ENCODE measurements at places on chromosomes 16 and 17.

DNA sequence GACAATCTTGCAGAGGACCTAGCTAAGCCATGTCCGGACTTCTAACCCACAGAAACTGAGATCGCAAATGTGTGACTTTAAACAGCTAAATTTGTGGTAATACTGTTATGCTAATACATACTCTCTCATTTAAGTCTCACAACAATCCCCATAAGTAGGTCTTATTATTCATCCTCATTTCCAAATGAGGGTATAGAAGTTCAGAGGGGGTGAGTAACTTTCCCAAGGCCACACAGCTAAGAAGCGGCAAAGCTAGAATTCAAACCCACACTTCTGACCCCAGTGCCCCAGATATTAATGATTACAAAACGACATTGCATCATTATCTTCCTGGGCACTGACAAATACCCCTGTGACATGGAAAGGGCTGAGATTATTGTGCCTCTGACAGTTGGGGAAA is 81.4 kb downstream of the CNGB1 start:
- no peak for DNase-seq

- no peak for DNase-seq
Measured at GRCh38 chr16:57852189-57852588, 49.9 kb upstream of the KIFC3 start.

DNA sequence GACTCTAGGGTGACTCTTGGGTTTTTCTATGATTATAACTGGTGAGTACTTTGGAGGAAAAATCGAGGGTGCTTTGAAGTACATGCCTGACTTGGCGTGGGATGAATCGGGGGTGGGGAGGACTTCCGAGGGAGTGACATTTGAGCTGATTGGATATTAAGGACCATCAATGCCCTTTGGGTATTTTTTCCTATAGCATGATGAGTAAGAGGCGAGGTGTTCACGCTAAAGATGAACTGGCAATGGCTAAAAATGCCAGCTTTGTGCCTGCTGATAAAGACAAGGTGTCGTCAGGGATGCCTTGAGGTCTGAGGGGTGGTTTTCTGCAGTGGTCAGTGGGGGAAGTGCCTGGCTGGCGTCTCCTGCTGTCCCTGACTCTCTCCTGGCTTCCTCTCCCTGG is 25.3 kb downstream of the USP43 start:
- DNase-seq, result no peak

- no peak for DNase-seq
Measured at GRCh38 chr17:30921544-30922196, at the start of gene ADAP2. ADAP2 (plus strand) TSS chr17:30921945; CDS start chr17:30922015, 70 bp downstream.

DNA sequence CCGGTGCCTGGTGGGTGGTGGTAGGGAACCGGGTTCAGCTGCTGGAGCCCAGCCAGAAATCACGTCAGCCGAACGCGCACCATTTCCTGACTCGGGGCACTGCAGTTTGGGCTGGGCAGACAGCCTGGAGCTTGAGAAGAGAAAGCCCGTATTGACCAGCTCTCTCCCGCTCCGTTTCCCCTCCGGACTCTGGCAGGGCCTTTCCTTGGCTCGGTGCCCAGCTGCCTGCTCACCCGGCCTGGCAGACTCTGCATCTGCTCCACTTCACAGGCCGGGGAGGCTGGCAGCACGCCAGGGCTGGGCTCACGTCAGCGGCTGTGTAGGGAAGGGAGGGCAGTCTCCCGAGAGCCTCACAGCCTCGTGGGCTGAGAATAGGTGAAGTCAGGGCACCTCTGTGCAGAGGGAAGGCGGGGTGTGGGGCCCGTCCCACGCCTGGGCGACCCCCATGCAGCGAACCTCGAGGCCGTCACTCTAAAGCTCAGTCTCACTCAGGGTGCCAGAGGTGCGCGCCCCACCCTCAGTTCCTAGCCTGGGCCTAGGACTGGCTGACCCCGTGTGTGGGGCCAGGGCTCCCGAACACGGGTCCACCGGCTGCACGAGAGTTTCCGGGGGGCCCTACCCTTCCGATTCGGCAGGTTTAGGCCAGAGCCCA is 59.1 kb downstream of the OR1D5 start:
- peak; percentile 69 for DNase-seq

DNA sequence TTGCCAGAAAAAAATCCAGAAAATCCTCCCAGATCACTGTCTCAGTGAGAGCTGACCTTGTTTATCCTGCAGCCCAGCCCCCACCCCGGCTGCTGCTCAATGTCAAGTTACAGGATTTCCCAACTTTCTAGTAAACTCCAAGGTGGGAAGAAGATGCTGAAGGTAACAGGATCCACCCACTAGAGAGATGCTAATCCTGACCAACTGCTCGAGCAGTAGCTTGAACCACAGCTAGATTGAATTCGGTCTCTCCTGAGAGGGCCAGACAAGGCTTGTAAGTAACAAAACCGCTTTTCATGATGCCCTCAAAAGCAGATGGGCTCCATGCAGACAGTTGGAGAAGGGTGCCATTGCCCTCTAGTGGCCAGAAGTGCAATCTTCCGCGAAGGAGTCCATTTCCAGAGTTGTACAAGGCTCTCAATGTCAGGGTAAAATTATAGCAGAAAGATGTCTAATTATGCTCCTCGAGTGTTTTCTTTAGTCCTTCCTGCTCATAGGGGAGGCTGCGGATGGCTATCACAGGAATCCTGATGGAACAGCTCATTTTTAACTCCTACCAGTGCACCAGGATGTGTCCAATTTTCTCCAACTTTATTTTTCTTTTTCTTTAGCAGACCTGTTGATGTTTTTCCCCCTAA is 3.9 kb downstream of the CDH11 start:
- peak; percentile 71 for DNase-seq

GRCh38 chr17:63786971-63787711 is 13.2 kb downstream of the DDX42 start:
- no peak for DNase-seq

DNA sequence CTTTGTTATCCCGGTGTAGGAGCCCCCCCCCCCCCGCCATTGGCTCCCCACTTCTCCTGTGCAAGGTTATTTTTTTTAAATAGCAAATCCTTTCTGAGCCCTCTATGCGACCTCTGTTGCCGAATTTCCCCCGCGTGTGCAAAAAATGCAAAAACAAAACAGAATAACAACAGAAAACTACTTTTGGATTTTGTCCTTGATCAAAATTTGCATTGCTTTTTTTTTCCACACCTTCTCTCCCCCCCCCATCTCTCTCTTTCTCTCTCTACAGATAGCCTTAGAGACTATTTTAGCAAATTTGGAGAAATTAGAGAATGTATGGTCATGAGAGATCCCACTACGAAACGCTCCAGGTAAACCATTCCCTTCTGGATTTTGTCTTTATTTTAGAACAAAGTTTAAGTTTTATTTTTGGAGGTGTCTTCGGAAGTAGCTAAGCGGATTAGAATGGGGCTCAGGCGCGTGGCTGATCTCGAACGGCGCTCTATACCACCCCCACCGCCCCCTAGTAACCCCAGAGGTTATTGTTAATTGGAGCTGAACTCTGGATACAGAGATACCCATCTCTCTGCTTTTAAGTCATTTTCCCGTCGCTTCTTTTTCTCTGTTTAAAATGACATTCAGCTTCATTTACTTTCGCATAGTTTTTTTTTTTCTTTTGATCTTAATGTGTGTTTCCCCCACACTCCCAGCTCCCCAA is 1.0 kb downstream of the MSI2 start:
- no peak for DNase-seq

DNA sequence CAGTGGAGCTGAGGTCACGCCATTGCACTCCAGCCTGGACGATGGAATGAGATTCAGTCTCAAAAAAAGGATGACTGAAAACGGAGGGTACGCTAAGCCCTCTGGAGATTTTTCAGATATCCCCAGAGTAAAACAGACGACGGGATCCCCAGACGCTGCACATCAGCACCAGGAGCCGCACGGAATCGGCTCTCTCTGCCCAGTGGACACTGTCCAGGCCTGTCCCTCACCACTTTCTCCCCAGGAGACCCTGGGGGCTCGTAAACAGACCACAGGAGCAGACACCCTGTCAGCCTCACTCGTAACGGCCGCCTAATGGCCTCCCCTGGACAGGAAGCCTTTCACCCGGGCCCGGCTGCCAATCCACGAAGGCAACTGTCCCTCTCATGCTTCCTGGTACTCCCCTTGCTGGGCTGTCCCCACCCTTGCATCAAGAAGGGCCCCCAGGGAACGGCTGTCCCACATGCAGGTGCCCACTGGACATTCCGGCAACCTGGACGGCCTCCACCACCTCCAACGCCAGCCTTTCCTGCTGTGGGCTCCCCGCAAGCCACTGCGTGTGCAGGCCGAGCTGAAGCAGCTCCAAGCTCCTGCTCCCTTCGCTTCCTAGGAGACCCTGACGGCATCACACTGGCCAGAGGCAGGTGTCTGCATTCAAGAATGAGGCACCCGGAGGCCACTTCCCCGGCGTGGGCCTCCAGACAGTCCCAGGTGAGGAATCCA is 74.3 kb downstream of the TIMM22 start:
- DNase-seq, result no peak

- DNase-seq, result no peak
Measured at GRCh38 chr16:54347961-54348360, 61.4 kb upstream of the IRX3 start.

- DNase-seq, result no peak
Measured at GRCh38 chr17:36072431-36073121, 8.5 kb downstream of the CCL18 start.

GRCh38 chr17:75073618-75074047 is 14.1 kb upstream of the SLC16A5 start:
- DNase-seq, result no peak

GRCh38 chr17:74117087-74117698 is 86.3 kb upstream of the RPL38 start:
- DNase-seq, result no peak

- no peak for DNase-seq
Measured at GRCh38 chr17:38892083-38892482, 22.2 kb downstream of the LASP1 start.

DNA sequence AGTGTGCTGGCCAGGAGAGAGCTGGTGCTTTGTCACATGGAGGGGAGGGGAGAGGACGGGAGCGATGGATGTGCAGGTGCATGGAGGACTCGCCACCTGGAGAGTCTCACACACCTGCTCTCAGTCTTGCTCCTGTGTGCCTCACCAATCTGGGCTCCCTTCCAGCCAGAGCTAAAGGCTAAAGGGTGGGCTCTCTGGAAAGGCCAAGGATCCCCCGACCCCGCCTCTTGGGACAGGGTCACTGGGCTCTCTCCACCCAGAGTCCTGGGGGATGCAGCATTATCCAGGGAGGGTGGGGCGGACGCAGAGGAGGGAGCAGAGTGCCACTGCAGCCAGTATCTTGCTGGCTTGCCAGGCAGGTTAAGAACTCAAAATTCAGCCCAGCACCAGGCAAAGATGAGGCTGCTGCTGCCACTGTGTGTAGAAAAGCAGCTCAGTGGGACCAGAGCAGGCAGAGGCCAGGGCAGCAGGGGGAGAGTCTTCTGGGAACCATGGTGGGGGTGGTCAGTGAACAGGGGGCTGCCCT is 5.4 kb upstream of the STAT5B start:
- DNase-seq, result no peak

DNA sequence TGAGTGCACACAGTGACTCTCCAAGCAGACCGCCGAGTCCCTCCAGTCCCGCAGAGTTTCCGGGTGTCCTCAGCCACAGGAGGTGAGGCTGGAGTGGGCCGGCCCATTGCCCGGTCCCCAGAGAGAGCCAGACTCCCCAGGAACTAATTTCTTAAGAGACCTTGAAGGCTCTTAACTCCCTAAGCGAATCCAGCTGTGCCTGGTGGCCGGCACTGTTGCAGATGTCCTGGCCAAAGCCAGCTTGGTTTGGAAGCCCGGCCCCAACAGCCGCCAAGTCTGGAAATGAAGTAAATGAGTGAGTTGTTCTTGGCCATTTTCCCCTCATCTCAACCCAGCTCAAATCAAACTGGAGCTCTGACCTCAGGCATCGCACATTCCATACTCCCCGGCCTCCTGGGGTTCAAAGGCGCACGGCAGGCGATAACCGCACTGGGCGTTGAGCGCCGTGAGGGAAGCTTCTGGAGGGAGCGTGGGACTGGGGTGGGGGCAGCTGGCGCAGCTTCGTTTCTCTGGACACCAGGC is 42.0 kb downstream of the CMIP start:
- DNase-seq, result no peak

DNA sequence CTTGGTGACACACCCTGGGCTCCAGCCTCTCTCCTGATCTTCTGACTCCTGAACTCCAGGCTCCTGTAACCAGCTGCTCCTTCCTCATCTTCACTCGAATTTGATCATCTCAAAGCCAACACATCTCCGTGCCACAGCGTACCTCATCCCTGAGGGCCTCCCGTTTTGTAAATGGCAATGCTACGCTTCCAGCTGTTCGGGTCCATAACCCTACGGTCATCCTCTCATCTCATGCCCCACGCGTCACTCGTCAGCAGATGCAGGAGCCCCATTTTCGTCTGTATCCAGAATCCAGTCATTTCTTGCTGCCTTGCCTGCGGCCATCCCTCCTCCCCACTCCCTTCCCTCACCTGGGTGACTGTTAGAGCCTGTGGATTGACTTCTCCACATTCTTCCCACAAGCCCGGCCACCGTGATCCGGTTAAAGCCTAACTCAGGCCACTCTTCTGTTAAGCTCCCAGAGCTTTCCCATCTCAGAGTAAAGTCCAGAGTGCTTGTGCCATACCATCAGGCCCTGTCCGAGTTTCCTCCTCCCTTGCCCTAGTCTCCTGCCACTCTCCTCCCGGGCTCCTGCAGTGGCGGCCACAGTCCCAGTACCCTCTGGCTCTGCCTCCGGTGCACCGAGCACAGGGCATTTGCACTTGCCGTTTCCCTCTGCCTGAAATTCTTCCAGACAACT is 20.3 kb upstream of the AKTIP start:
- no peak for DNase-seq

- DNase-seq, result no peak
Measured at GRCh38 chr16:51119973-51120729, 30.9 kb downstream of the SALL1 start.

- DNase-seq, result no peak
Measured at GRCh38 chr16:84477661-84478060, 26.8 kb downstream of the MEAK7 start.

- no peak for DNase-seq
Measured at GRCh38 chr16:87791295-87792204, 25.8 kb upstream of the KLHDC4 start.

DNA sequence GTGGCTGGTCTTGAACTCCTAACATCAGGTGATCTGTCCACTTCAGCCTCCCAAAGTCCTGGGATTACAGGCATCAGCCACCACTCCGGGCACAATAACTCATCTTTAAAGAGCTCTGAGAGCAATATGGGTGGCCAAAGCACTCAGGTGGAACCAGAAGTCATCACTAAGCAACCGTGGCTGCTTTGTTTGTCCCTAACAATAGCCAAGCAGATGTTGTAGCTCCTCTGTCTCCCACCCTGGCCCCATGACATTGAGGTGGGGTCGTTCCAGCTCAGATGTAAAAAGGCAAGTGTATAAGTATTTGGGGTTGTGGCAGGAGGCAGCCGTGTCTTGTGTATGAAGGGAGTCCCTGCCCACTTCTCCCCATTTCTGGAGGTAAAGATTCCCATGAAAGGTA is 3.7 kb upstream of the SCIMP start:
- no peak for DNase-seq

DNA sequence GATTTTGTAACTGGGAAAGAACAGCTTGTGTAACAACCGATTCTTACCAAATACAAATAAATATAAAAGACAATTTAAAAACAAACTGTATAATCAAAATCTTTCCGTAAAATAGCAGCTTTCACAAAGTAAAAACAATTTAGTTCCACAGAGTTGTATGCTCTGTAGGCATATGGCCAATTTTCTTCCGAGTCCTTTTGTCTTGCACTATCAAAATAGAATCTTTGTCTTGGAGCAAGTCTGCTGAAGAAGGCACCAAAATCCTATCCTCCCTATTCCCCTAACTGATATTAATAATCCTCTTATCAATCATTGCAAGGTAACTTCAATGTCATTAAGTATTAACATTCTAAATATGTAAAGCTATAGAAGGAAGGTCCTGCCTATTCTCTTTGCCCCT is 7.6 kb downstream of the THUMPD1 start:
- no peak for DNase-seq

All from fibroblast of skin of left biceps (primary cell).